GM12865 (cell line): ENCODE measurements at places on chromosomes 5 and 9.
A peak's percentile ranks its signal among the peaks of the same experiment; 100 is the strongest.

GRCh38 chr5:66307647-66308241, 163.6 kb downstream of the SREK1 start:
- DNase-seq = peak; percentile 67

GRCh38 chr5:72107131-72107900, at the start of gene MAP1B:
MAP1B (plus strand) TSS chr5:72107475; CDS start chr5:72107532, 57 bp downstream.
- no peak for DNase-seq

DNA sequence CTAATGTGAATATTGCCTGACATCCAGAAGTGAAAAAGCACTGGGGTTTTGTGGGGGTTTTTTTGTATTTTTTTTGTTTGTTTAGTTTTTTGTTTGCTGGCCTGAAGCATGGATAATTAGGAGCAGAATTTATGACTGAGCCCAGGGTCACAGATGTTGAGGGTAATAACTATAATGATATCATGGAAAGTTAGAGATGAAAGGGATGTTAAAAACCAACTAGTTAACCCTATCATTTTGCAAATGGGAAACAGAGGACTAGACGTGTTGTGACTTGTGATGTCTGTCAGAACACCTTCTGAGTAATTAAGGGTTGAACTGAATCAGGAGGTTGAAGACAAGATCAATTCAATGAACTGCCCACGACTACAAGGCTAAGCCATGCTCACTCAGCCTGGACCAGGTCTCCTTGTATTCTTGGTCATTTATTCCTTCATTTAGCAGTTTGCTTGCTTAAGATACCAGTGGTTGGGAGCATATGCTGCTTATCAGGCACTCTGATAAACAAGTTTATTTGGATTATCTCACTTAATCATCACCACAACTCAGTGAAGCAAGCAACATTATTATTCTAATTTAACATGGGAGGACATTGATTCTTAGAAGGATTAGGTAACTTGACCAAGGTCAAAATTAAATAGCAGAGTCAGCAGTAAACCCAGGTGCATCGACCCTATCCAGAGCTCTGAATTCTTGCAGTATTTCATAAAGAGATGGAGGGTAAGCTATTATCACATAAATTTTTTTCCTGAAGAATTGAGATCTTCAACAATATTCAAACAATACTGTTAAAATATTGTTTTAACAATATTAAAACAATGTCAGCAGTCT, 75.7 kb upstream of the PIK3R1 start:
- DNase-seq = peak; percentile 43

DNA sequence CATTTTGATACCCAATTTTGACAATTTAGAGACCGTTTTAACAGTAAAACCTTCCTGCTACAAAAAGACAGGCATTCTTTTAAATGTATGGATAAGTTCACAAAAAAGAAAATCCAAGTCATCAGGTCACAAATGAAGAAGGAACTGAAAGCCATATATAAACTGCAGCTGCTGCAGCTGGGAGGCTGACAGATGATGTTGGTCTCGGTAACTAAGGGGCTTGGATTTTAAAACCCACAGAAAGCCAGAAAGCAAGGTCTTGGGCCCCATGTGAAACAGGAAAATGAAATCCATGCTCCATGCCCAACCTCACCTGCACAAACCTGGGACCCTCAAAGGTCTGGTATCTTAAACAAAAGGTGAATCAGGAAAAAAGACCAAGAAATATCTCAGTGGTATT, 15.7 kb upstream of the C5orf34 start:
- peak; percentile 21 for DNase-seq

GRCh38 chr5:3751846-3752245, 156.2 kb downstream of the IRX1 start:
- DNase-seq = no peak

DNA sequence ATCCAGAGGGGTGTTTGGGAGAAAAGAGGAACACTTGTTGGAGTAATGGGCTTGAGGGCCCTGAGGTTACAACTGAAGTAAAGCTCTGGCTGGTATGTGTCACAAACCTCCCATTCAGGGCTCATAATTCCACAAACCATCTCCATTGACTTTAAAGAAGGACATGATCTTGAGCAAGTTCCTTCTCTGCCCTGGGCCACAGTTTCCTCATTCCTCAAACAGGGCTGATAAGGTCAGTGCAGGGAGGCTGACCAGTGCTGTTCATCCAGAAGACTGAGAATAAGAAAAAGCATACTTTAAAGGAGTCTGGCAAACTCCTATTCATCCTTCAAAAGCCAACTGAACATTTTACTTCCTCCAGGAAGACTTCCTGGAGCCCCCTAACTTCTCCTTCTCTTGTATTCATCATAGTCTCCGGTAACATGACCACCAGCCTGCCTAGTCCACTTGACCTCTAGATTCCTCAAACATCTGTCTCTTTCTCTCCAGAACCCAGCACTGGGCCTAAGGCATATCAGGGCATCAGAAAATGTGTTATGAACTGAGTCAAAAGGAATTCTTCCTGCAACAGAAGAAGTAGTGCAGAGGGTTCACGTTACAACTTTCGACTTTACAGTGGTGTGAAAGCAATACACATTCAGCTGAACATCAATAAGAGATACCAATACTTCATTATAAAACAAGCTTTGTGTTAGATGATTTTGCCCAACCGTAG, 20.7 kb upstream of the PTPN3 start:
- DNase-seq = no peak

DNA sequence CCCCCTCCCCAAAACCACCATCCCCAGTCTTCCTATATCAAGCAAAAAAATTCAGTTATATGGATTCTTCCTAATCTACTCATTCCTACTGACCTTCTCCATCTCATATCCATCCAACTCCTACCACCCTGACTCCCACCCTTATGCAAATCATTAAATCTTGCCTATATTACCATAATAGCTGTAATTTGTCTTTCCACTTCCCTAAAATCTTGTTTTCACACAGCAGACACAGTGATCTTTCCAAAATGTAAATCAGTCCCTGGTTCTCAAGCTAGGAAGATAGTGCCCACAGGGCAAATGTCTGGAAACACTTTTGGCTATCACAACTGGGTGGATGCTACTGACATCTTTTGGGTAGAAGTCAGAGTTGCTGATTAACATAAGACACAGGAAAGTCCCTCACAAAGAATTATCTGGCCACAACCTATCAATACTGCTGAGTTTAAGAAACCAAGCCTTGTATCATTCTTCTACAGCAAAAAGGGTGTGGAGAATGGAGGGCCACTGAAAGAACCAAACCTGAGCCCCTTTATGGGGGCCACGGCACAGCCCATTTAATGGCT, 1.4 kb downstream of the SRA1 start:
- peak; percentile 37 for DNase-seq

GRCh38 chr5:112379542-112380325, 39.3 kb downstream of the EPB41L4A start:
- no peak for DNase-seq

GRCh38 chr5:73265641-73266040, 92.6 kb downstream of the TMEM174 start:
- no peak for DNase-seq

DNA sequence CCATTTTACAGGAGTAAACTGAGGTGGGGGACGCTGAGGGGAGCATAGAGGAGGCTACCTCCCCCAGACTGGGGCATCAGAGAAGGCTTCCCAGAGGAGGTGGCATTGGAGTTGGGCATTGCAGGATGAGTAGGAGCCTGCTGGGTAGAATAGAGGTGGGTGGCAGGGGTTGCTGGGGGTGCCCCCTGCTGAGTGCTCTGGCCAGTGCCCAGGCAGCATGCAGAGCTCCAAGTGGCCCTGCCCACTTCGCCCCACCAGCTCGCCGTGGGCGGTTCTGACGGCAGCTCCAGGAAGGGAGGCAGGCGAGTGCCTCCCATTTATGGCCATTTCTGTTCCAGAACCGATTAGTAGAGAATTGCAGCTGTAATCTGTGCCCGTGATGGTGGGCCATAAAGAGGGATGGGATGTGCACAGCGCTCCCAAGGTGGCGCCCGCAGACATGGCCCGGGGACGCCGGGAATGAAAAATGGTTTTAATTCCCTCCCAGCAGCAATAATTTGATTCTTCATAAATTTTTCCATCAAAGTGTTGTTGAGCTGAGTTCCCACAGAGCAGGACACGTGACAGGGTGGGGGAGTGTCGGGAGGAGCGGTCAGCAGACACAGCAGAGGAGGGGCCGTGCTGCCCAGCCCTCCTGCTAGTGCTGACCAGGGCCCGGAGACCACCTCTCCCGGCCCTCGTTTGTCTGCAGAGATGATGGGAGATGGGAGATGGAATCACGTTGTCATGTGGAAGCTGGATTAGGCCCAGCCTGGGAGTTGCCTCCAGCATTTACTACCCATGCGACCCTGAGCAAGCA, 75.5 kb downstream of the LMX1B start:
- no peak for DNase-seq

DNA sequence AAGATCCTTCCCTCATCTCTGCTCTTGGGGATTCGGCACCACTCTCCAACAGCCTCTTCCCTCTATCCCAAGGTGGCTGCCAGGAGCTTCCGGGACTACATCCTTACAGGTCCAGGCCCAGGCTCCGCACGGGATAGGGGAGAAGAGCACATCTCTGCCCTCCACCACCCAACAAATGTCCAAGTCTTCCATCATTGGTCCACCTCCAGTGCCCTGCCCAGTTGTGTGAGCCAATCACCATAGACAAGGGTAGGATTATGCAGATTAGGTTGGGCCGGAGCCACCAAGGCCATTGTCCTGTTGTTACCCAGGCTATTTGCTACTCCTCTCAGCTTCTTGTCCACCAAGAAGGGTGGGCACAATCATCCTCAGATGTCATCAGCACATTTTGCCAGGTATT, 9.1 kb downstream of the UNC5A start:
- DNase-seq = no peak

- DNase-seq = no peak
Observed at GRCh38 chr9:14096258-14096922, 217.6 kb downstream of the NFIB start.

DNA sequence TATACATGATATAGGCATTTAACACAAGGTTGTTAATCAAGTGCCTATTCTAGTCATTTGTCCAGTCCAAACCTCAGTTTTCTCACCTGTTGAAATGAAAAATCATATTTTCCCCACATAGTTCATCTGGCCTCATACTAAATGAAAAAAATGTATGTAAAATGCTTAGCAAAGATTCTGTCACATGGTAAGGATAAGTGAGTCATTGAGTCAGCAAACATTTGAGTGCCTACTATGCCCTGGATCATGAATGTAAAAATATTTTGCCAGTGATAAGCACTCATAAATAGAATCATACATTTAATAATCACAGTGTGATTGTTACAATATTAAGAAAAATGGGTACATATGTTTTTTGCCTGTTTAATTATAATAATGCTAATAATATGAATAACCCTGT, 181.2 kb upstream of the PAPPA start:
- no peak for DNase-seq

DNA sequence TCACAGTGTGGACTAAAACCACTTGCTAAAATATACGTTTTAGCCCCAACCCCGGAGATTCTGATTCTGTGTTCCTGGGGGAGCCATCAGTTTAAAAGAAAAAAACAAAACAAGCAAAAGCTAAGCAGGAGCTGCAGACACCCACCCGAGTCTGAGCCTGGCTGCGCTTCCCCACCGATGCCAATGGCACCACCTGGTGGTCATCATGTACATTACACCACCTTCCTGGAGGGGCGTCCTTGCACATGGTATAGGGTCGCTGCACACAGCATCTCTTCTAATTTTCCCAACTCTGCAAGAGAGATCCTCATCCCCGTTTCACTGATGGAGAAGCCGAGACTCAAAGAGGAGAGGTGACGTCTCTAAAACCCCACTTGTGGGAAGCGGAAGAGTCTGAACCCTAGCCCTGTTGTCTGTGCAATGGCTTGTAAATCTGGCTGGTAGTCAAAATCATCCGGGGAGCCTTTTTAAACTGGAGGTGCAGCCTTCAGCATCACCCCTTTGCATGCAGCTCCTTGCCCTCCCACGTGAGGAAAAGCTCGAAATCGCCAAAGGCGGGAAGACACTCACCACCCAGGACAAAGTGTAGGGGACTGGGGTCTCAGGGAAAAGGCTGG, 23.1 kb upstream of the CNOT6 start:
- DNase-seq = peak; percentile 69

GRCh38 chr9:27395484-27395921, 98.6 kb upstream of the EQTN start:
- no peak for DNase-seq
